Activated naive CD4-positive, alpha-beta T cell (primary cell): ENCODE measurements at places on chromosomes 1 and 21.

DNA sequence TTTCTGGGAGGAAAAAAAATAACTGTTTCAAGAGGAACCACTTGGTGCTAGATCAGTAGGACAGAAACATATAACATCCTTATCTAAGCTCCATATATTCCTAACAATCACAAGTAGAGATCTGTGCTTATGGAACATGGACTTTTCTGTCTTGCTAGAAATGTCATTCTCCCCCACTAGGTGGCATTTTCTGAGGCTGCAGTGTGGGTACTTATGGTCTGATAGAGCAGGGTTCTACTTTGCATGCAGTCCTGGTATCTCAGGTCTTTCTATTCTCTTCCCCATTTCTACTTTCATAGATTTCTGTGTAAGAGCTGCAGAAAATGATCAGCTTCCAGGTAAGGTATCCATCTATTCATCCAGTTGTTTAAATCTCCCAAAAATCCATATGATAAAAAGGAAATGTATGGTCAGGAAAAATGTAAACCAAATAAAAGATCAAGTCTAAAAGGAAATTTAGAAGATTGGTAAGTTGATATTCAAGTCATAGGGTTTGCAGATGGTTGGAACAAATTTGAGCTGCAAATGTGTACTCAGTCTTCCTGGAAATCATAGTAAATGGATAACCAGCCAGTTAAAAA is 1.5 kb downstream of the ZNF684 start:
- DNase-seq, result no peak

GRCh38 chr1:245832771-245833527 is 674.1 kb downstream of the SMYD3 start:
- no peak for DNase-seq

DNA sequence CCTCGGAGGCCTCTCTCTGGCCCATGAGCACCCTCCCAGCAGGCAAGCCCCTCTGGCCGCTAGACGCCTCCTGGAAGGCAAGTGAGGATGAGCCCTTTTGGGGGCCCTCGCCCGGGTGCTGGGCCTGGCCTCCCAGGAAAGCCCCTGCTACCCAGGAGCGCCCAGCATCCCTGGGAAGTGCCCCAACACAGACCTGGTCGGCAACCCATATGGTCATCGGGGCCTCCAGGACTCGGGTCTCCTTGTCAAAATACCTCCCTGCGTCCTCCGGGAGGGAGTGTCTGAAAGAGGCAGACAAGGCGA is 21.0 kb upstream of the TMEM52 start:
- DNase-seq, result no peak

GRCh38 chr1:3698660-3699408 is 46.5 kb downstream of the TP73 start:
- no peak for DNase-seq

- no peak for DNase-seq
These were observed 3.5 kb upstream of the TMCO2 start for GRCh38 chr1:40244138-40244744.

- no peak for DNase-seq
These were observed 22.8 kb upstream of the CDK18 start for GRCh38 chr1:205481629-205482151.

DNA sequence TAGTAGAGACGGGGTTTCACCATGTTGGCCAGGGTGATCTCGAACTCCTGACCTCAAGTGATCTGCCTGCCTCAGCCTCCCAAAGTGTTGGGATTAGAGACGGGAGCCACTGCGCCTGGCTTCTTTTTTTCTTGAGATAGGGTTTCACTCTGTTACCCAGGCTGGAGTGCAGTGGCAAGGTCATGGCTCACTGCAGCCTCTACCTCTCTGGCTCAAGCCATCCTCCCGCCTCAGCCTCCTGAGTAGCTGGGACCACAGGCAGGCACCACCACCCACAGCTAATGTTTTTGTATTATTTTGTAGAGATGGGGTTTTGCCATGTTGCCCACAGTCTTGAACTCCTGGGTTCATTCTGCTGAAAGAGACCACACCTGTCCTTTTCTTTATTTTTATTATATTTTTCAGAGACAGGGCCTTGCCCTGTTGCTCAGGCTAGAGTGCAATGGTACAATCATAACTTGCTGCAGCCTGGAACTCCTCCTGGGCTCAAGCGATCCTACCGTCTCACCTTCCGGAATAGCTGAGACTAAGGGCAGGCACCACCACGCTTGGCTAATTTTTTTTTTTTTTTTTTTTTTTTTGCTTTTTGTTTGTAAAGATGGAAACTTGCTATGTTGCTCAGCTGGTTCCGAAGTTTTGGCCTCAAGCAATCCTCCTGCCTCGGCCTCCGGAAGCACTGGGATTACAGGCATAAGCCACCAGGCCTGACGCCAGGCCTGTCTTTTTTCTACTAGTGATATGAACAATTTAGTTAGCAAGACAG is 3.1 kb downstream of the LMNA start:
- DNase-seq, result no peak

DNA sequence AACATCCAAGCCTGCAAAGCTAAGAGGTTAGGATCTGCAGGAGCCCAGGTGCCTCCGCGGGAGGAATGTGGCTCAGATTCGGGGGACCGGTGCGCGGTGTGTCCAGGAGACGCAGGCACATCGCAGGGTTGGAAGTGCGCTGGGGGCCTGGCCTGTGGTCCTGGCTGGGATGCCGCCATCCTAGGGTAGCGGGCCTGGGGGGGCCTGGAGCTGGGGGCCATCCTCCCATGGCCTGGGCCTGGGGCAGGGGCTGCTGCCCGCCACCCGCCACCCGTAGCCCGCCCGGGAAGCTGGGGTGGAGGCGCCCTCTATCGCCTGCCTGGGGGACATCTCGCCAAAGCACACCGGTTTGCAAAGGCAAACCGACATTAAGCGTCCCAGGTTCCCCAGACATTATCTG is 170.6 kb upstream of the ARHGEF16 start:
- no peak for DNase-seq

- DNase-seq, result no peak
These were observed 519 bp downstream of the RERE start for GRCh38 chr1:8816831-8817411.

DNA sequence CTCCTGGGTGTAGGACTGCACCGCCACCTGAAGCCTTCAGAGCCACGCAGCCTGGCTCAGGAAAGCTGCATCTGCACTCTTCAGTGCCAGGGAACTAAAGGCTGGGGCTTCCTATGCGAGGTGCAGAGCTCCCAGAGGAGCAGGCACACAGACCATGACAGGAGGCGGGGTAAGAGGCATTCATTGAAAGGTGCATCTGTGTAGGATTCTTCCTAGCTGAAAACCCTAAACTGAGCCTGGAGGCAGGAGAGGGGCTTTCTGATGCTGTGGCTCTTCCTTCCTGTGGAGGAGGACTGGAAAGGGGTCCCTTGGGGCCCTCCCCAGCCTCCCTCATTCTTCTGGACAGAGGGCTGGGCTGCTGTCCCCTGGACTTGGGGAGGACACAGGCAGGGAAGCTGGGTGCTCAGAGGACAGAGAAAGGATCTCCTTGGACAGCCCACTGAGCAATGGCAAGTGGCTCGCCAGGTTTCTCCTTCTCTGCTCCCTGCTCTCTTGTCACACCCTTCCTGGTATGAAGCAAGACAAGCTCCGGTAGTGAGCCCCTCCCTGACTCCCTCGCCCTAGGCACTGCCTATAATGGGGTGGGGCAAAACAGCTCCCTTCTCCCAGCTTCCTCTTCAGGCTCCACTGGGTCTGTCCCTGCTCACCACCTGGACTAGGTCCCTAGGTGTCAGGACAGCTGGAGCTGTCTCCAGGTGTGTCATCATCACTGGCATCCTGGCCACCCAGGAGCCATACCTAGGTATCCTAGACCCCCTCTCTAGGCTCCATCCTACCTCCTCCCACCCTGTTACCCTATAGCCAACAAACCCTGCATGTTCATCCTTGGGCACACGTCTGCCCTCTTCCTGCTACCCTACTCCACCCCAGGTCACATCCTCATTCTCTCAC is 20.0 kb downstream of the S100A6 start:
- no peak for DNase-seq

- no peak for DNase-seq
These were observed 70.0 kb upstream of the PAX7 start for GRCh38 chr1:18560692-18561091.

GRCh38 chr1:29083317-29084195 is 40.1 kb downstream of the TMEM200B start:
- no peak for DNase-seq

GRCh38 chr1:155083865-155084721 is 5.5 kb downstream of the EFNA3 start:
- DNase-seq, result no peak

GRCh38 chr1:14614341-14614740 is 15.9 kb downstream of the KAZN start:
- no peak for DNase-seq

- no peak for DNase-seq
These were observed 54.9 kb downstream of the TM2D1 start for GRCh38 chr1:61670016-61670415.

DNA sequence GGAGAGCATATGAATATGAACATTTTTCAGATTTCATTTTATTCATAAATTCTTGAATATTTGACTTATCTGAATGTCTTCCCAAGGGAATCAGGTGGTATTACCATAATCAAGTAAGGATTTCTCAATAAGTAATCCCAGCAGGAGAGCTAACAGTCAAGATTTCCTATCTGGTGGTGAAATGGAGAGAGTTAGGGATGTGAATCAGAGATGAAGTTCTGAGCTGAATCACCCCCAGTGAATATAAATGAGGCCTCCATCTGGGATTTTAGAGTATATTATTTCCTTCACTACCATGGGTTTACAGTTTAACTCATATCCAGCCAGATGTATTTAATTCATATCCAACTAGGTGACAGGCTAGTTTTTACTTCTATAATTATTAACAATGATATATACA is 61.5 kb upstream of the RGS2 start:
- no peak for DNase-seq

- DNase-seq, result no peak
These were observed 191.0 kb upstream of the VAMP3 start for GRCh38 chr1:7579831-7580804.

- no peak for DNase-seq
These were observed 39.5 kb downstream of the EPHB2 start for GRCh38 chr1:22749919-22750684.

GRCh38 chr1:10444795-10445397 is 4.9 kb upstream of the CORT start:
- DNase-seq, result no peak

- DNase-seq, result no peak
These were observed 32.8 kb downstream of the ABCG1 start for GRCh38 chr21:42251654-42252324.

DNA sequence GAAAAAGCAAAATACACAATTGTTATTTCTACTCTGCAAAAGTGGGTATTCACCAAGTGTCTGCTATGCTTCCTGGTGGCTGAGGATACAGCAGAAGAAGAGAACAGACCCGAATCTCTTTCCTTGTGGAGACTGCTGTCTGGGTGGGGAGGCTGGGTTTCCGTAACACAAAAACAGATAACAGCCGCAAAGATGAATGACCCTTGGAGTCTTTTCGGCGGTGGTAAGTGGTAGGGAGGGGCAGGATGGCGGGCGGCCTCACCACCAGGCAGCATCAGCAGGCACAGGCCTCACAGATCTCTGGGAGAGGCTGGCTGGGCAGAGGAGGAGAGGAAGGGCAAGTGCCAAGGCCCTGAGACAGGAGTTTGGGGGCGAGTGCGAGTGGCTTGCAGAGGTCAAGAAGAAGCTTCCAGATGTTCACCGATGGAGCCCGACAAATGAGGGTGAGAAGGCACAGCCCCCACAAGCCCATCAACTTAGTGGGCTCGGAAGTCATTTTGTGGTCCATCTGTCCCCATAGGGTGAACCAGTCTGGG is 164.2 kb downstream of the RHOU start:
- no peak for DNase-seq

DNA sequence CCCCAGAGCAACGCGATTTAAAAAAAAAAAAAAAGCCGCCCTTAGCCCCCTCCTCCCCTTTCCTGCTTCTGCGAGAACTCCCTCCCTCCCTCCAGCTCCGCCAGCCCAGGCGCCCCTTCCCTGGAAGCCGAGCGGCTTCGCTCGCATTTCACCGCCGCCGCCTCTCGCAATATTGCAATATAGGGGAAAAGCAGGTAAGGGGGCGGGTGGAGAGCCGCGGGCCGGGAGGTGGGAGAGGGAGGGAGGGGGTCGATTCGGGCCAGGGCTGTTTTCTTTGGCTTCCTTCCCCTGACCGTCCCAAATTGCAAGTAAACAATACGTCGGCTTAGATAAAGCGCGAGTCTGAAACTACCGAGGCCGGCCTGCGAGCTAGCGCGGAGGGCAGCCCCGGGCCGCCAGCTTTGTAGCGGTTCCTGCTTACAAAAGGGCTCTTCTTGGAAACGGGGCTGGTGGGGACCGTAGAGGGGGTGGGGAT is 408 bp downstream of the LMO4 start:
- DNase-seq, result peak; percentile 4

GRCh38 chr1:14494911-14495310 is 103.6 kb upstream of the KAZN start:
- no peak for DNase-seq

DNA sequence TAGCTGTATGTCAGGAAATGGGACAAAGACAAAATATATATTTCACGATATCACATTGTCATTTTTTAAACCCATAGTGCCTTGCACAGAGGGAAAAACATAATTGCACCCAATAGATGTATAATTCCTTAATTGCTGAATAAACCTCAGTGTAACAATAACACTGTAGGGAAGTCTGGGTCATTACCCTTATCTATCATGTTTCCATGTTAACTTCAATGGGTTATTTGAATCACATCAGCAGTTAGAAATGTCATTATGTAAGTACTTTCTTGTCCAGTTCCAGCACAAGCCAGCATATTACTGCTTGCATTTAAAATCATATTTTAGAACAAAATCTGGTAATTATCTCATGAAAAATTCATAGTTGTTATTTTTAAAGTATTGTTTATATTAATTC is 222.7 kb downstream of the HMCN1 start:
- DNase-seq, result no peak

GRCh38 chr1:81809808-81810207 is 9.1 kb downstream of the ADGRL2 start:
- DNase-seq, result no peak

DNA sequence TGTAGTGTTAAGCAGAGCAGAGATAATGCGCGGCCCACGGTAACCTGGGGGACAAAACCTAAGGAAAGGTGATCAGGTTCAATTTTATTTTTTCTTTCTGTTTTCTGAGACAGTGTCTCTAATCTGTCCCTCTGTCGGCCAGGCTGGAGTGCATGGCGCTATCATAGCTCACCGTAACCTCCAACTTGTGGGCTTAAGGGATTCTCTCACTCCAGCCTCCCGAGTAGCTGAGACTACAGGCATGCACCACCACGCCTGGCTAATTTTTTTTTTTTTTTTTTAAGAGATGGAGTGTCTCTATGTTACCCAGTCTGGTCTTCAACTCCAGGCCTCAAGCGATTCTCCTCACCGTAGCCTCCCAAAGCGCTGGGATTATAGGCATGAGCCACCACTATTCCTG is 724 bp upstream of the ANKRD35 start:
- no peak for DNase-seq

GRCh38 chr1:6474815-6475282 is 8.9 kb upstream of the TNFRSF25 start:
- DNase-seq, result no peak

- DNase-seq, result no peak
These were observed 200.0 kb downstream of the KCNK2 start for GRCh38 chr1:215282557-215282956.
